CD4-positive, alpha-beta T cell (primary cell): ENCODE measurements at places on chromosomes 1 and 21.

- DNase-seq: no peak
Measured at GRCh38 chr1:233647073-233647472, 33.2 kb downstream of the KCNK1 start.

DNA sequence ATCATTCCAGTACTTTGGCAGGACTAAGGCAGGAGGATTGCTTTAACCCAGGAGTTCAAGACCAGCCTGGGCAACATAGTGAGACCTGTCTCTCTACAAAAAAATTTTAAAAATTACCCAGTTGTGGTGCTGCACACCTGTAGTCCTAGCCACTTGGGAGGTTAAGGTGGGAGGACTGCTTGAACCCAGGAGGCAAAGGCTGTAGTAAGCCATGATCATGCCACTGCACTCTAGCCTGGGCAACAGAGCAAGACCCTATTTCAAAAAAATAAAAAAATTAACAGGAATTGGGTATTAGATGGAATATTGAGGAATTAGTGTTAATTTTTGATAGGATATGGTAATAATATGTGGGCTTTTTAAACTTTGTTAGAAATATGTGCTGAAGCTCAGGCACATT lies 16.8 kb downstream of the TAF13 start:
- DNase-seq: no peak

- DNase-seq: no peak
Measured at GRCh38 chr1:7491109-7491817, 279.8 kb upstream of the VAMP3 start.

- no peak for DNase-seq
Measured at GRCh38 chr21:17460094-17460493, 52.7 kb upstream of the CXADR start.

GRCh38 chr1:228889289-228889688 lies 154.0 kb downstream of the RHOU start:
- DNase-seq: no peak

- DNase-seq: no peak
Measured at GRCh38 chr1:29644812-29645211, 408.5 kb downstream of the PTPRU start.

DNA sequence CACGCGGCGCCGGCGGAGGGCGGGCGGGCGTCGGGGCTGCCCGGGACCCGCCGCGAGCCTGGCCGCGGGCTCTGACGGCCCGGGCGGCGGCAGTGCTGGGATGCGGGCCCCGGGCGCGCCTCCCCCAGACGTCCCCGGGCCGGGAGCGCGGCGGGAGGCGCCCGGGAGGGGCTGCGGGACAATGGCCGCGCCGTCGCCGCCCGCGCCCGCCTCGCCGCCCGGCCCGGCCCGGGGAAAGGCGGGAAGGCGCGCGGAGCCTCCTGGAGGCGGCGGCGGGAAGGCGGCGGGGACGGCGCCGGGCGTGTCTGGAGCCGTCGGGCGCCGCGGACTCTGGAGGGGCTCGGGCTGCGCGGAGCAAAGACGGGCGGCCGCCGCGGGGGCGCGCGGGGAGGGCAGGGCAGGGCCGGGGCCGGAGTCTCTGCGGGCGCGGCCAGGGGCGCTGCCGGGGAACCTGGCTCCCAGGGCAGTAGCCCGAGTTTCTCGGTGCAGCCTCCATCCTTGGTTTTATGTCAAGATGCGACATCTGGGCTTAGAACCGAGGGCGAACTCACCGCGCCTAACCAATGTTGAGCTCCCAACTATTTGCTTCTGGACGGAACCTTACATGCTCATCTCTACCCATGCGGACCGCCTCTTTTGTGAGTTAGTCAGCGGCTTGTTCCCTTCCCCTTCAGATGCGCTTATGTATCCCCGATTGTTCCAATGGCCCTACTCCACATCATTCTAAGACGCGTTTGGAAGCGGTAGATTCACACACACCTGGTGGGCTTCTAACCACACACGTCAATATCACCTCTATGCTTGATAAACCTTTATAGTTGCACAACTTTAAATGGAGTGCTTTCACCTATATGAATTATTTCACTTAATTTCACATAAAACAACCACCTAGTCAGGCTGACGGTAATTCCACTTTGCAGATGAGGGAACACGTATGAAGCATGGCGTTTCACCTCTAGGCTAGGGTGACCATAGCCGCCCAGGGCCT lies 651 bp downstream of the ZBTB8A start:
- DNase-seq: no peak

DNA sequence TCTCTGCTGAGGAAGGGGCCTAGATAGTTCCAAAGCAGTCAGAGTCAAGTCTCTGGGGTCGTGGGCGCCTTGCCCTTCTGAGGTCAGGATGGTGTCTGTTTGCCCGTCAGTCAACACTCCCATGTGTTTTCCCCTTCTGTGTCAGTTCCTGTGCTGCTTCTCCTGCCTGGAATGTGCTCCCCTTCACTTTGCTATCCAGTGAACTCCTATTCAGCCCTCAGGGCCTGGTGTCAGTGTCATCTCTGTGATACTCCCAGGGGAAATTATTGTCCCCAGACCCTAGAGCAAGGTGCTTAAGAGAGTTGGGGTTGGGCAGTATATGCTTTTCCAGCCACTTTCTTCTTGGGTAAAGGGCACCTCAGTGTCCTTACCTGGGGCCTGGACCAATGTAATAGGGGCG lies 45.8 kb upstream of the SYNC start:
- no peak for DNase-seq

DNA sequence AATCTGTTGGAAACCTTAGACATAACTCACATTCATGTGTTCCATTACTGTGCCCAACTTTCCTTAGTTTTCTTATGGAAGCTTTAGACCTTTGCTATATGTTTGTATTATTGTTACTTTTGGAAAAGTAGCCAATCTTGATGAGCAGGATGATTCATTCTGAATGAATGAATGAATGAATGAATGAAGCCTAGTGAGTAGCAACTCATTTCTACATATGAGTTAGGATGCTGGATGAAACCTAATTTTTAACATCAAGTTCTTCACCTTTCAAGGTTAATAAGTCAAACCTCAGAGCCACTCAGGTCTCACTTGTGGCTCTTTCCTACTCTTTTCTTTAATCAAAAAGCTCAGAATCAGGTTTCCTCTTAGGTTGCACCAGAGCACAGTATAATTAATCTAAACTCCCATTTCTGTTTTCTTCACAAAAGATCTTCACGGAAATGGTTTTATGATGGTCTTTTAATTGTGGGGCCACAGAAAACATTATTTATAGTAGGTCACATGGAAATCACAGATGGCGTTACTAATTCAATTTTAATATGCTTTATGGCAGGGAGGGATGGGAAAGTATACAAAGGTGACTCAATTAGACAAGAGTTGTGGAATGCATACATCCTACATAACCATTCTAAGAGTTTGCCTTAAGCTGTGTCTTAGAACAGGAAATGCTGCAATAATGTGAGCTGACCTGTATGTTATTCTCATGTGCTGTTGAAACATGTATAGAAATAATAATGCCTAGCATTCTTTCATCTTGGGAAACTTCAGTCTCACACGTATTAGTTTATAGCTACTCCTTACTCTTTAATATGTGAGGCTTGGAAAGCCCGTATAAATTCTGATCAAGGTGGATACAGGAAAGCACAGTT lies 4.5 kb upstream of the DDX59 start:
- DNase-seq: no peak

DNA sequence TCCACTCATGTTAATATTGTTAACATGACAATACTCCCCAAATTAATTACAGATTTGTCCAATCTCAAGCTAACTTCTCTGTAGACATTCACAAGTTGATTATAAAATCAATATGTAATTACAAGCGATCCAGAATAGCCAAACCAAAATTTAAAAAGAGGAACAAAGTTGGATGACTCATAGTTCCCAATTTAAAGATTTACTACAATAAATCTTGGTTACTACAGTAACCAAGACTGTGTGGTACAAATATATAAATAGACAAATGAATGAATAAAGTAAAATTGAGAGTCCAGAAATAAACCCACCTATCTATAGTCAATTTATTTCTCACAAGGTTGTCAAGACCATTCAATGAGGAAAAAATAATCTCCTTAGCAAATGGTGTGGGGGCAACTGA lies 7.1 kb upstream of the KRTAP10-4 start:
- DNase-seq: no peak

- DNase-seq: no peak
Measured at GRCh38 chr1:33120436-33121231, 39.7 kb downstream of the AZIN2 start.

DNA sequence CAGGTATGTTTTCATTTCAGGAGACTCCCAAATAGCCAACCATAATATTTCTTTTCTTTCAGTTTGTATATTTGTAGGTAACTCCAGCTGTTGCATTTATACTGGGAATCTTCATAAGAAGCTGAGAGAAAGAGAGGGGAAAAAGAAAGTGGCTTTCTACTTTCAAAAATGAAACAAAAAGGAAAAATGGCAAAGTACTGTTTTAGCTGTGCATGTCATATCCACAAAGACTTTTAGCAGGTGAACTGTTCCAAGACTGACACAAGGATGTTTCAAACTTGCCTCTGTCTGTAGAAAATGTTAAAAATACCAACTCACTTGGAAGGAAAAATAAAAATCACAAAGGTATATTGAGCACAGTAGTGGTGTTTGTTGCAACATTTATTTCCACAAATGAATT lies 41.9 kb upstream of the CACYBP start:
- DNase-seq: no peak

GRCh38 chr1:10193288-10193687 lies 17.1 kb upstream of the KIF1B start:
- no peak for DNase-seq

- DNase-seq: no peak
Measured at GRCh38 chr1:68112835-68113243, 62.4 kb upstream of the DIRAS3 start.

DNA sequence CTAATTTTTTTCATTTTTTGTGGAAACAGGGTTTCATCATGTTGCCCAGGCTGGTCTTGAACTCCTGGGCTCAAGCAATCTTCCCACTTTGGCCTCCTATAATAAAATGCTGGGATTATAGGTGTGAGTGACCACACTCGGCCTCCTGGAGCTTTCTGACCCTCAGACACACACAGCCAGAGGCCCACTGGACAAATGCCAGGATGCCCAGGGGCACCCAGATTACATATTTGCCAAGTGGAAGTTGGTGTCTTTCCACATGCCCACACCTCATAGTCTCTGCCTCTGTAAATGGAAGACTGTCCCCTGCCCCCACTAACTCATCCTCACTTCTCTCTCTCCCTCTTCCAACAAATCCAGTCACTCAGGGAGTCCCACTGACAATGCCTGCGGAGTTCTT lies 63.4 kb upstream of the LRP8 start:
- no peak for DNase-seq

GRCh38 chr1:196002906-196003305 lies 605.3 kb downstream of the KCNT2 start:
- no peak for DNase-seq

GRCh38 chr1:65297706-65298105 lies 11.6 kb upstream of the DNAJC6 start:
- DNase-seq: no peak

GRCh38 chr1:6040861-6041415 lies 4.8 kb upstream of the KCNAB2 start:
- DNase-seq: no peak

DNA sequence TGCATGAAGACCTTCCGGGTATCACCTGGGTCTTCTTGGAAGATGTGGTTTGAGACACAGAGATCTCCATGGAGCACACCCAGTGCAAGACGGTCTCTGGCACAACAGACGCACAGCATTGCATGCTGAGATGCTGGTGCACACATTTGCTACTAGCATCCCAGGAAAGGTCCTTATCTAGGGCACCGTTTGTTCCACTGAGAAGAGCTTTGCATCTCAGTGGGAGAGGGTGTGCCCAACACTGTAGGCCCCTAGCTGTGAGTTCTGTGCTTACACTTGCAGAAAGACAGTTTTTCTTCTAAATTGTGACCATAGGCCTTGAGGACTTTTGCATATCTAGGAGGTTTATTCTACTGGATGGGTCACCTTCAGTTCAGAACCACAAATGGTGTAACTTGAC lies 554.1 kb downstream of the MATN1 start:
- DNase-seq: no peak

- DNase-seq: no peak
Measured at GRCh38 chr1:226637147-226637935, 88.8 kb downstream of the STUM start.

DNA sequence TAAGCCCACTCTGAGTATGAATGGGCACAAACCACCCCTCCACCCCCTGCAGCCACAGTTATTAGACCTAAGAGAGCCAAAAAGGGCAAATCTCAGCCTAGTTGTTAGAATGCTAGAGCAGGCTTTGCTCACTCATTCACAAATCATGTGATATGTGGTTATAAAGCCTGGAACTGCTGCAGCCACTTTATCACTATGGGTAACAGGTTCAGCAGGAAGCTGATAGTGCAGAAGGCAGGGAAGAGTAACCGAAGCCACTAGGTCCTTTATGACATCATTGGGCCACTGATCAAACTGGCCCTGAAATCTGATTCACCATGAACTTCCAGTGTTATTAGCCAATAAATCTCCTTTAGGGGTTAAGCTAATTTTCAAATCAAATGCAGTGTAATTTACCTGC lies 134.7 kb downstream of the GRIK1 start:
- DNase-seq: no peak

DNA sequence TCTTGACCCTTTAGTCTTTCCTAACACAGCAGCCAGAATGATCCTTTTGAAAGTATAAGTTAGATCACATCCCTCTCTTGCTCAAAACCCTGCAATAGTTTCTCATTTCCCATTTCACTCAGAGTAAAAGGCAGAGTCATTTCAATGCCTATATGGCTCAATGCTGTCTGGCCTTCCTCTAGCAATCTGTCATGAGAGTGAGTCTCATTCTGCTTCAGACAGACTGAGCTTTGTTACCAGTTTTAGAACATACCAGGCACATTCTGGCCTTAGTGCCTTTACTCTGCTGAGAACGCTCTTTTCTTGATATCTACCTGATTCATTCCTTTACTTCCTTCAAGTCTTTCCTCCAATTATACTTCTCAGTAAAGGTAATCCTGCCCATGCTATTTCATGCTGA lies 372.8 kb upstream of the PKN2 start:
- DNase-seq: no peak

DNA sequence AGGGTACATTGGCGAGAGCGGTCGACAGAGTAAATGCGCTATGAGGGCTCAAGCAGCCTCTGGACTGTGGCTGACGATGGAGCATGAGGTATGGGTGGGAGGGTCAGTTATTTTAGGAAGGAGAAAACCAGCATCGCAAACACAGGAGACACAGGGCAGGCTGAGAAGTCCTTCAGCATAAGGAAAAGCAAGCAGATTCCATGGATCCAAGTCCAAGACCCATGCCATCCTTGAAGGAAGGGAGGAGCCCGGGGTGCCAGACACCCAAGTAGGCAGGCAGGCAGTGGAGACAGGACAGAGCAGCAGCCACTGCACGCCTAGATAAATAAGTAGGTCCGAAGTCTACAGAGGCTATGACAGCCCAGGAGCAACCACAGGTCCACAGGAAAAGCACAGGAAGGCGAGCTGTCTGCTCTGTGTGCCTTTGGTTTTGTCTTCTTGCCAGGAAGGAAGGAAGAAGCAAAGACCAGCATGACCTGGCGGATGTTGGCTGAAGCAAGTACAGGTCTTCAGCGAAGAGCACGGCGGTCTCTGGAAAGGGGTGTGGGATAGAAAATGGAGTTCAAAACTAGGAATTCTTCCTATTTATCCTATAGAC lies 76.4 kb upstream of the SLC45A1 start:
- DNase-seq: no peak

- DNase-seq: no peak
Measured at GRCh38 chr1:36594023-36594422, 111.3 kb upstream of the CSF3R start.

- no peak for DNase-seq
Measured at GRCh38 chr1:180973369-180973768, 49.3 kb downstream of the STX6 start.

- no peak for DNase-seq
Measured at GRCh38 chr1:95023399-95024043, 49.2 kb downstream of the ALG14 start.
